ENCODE measurements at places on chromosomes 3 and 15.

DNA sequence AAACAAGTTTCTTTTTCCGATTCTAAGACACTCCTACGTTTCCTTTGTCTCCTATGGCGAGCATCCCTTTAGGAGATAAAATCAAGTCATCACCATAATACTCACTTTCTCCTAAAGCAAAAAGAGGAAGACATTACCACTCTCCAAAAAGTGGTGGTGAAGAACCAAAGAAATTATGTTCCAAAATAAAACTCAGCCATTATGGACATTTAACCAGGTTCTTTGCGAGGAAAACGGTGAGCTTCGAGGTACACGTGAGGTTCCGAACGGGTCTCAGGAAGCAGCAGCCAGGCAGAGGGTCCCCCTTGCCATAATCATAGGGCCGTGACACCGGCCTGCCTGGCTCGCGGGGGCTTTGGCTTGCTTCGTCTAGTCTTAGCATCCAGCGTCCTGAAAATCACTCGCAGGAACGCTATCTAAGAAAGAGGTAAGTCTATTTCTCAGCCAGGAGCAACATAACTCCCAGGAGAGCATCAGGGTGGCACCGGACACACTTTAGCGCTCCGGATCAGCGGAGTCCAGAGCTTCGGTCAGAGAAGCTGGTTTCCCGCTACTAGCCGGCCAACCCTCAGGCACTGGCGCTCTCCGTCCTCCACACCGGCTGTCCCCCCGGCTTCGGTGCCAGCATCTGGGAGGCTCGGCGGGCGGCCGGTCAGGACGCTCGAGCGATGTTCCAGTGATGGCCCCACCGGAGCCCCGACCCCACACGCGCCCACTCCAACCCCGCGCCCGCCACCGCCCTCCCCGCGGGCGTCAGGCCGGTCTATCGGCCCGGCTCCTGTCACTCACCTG is 581 bp downstream of the IP6K1 start:
- DNase-seq: peak; percentile 33

DNA sequence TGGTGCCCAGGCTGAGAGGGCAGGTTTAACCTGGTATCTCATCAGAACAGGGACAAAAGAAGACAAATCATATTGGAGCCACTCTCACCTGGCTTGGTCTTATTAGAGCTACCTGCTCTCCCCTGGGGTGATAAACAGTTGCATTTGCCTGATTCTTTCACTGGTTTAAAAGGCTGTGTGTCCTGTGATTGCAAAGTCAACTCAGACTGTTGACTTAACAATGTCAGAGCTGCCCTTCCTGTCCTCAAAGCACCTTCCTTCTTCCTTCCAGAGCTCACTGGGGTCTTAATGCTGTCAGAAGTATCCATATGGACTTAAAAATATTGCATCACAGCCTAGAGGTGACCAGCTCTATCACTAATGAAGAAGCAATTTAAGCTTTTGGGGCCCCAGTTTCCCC is 50.5 kb upstream of the MINAR1 start:
- DNase-seq: no peak

GRCh38 chr15:59340325-59340724 is 32.3 kb downstream of the MYO1E start:
- no peak for DNase-seq

DNA sequence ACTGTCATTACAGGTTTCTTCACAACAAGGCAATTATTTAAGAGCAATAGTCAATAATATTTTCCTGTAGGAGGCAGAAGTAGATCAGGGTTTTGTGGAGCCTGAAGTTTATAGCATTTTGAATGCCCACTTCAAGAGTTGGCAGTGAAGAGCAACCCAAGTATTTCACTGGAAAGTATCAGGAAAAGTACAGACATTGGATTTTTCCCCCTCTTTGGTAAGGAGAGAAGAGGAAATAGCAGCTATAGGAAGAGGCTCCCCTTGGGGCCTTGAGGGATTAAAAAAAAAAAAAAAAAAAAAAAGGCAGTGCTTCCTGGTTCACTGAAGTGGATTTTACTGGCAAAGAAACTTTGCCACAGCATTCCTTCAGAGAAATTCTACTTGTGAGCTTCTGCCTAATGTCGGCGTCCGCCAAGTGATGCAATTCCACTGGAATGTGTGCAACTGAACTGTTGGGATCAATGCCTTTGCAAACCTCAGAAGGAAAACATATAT is 5.7 kb upstream of the CNTN6 start:
- DNase-seq: no peak

GRCh38 chr3:31165399-31165860 is 271.0 kb upstream of the GADL1 start:
- no peak for DNase-seq

- no peak for DNase-seq
Measured at GRCh38 chr15:43795997-43796396, 3.9 kb downstream of the SERF2 start.

GRCh38 chr15:56971571-56971970 is 53.1 kb downstream of the TCF12 start:
- DNase-seq: no peak

Measured in activated naive CD4-positive, alpha-beta T cell treated with Interleukin-2 at 50 U/mL for 16 hours (primary cell).